Stomach (tissue), 19 donors: ENCODE measurements at places on chromosomes 5 and 9. TPM values are rescaled to one million over a fixed set of nuclear protein-coding genes. Genes with fewer than 3 reads are reported as not detected.

PRRX2 gene
- total RNA-seq: 2.6 TPM

PCDHGA4 gene
- 2.4 TPM for total RNA-seq

ESM1 gene
- total RNA-seq: 0.55 TPM

PCDHGC3 gene
- total RNA-seq: 20.0 TPM

C8G gene
- not detected for total RNA-seq

RNF14 gene
- 30.4 TPM for total RNA-seq

TAF11L5 gene
- not detected for total RNA-seq

DNA sequence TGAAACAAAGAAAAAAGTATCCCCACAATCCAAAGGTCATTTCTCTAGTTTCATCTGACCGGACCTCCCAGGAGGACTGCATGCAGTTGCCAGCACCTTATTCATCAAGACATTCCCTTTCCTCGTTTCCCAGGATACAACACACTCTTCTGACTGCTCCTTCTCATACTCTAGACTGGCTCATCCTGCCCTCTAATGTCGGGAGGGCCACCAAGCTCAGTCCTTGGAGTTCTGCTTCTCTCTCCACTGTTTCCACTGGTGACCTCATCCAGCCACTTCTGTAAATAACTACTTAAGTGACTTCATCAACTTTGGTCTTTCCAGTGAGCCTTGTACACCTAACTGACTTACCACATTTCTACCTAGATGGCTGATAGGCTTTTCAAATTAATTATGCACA, 179.1 kb downstream of the EPB41L4A start:
- no peak overlapping the region for H3K4me3 ChIP-seq
- H3K27ac ChIP-seq: no peak overlapping the region

DNA sequence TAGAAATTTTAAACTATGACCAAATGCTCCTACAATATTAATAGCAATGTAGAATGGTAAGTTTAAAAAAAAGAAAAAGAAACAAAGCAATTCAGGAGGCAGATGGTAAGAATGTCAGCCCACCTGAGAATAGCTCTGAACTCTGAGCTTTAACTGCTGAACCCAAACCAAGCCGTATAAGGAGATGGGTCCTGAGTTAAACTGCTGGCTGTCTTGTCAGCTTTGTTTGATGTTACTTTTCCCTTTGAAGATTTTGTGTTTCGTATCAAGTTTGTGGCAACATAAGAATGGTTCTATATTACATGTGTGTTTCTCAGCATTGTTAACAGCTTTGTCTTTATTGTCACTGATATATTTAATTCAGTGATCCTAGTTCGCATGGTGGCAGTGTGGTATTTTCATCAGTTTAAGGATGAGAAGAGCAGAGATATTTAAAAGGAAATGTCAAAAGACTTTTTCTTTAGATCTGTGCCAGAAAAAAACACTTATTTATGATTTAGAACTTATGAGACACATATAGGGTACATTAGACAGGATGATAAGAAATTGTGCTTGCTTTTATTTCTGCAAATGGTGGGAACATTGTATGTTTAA, 390.1 kb downstream of the CCDC171 start:
- no peaks in the 10 kb centered on the region for H3K27me3 ChIP-seq
- H3K27ac ChIP-seq: no peak overlapping the region
- DNase-seq: no peak

GRCh38 chr9:27248702-27249101, 48.2 kb downstream of the EQTN start:
- no peak for DNase-seq
- H3K4me3 ChIP-seq: no peak overlapping the region

DNA sequence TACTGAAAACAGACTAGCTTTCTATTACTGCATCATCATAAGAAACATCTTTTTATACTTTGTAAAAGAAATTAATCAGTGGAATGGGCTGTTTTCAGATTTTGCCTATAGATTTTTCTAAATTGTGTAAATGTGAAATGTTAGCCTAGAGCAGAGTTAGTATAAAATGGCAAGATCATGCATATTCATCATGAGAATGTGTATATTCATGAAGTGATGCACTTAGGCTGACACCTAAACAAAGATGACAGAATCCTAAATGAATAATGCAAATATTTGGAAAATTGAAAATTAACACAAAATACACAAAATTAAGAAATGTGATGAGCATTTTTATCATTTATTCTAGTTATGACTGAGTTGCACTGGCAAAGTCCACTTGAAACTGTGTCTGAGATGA, 57.2 kb downstream of the SPTLC1 start:
- no peak overlapping the region for H3K4me3 ChIP-seq
- no peak for DNase-seq
- no peaks in the 10 kb centered on the region for H3K27me3 ChIP-seq
- no peak overlapping the region for H3K27ac ChIP-seq

GRCh38 chr9:131661568-131662288, 78.1 kb downstream of the RAPGEF1 start:
- no peak for DNase-seq
- peaks cover 71% of the 10 kb centered on the region for H3K4me1 ChIP-seq
- no peak overlapping the region for H3K4me3 ChIP-seq
- H3K27ac ChIP-seq: no peak overlapping the region

GRCh38 chr5:166073901-166074581, 2217.4 kb upstream of the WWC1 start:
- no peaks in the 10 kb centered on the region for H3K4me1 ChIP-seq
- H3K27ac ChIP-seq: no peak overlapping the region
- H3K27me3 ChIP-seq: no peaks in the 10 kb centered on the region
- no peaks in the 10 kb centered on the region for H3K36me3 ChIP-seq
- H3K4me3 ChIP-seq: no peak overlapping the region
- DNase-seq: no peak

DNA sequence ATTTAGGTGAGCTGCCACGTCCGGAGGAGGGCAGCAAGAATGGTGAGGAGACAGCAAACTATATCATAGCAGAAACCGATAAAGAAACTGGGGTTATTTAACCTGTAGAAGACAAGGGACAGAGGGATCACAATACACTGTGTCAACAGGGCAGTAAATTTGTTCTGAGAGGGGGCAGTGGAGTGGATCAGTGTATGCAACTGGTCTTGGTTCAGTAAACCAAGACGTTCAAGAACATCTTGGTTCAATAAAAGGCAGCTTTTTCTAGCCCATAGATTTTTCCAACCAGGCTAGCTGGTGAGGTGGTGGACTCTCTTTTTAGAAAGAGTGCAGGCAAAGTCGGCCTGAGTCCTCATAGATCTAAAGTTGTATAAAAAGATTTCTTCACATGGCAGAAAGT, 55.3 kb downstream of the PLAC8L1 start:
- no peaks in the 10 kb centered on the region for H3K27me3 ChIP-seq
- DNase-seq: no peak
- no peak overlapping the region for H3K27ac ChIP-seq
- H3K36me3 ChIP-seq: peaks cover 22% of the 10 kb centered on the region
- peaks cover 7% of the 10 kb centered on the region for H3K4me1 ChIP-seq
- H3K4me3 ChIP-seq: no peak overlapping the region

- no peaks in the 10 kb centered on the region for H3K36me3 ChIP-seq
- H3K27me3 ChIP-seq: no peaks in the 10 kb centered on the region
- peaks cover 23% of the 10 kb centered on the region for H3K4me1 ChIP-seq
- peak; percentile 98 for DNase-seq
Measured at GRCh38 chr9:26892251-26893029, at the start of gene CAAP1. TSS of gene CAAP1 (minus strand) at chr9:26892802. CDS start at chr9:26892715, 87 bp downstream.

DNA sequence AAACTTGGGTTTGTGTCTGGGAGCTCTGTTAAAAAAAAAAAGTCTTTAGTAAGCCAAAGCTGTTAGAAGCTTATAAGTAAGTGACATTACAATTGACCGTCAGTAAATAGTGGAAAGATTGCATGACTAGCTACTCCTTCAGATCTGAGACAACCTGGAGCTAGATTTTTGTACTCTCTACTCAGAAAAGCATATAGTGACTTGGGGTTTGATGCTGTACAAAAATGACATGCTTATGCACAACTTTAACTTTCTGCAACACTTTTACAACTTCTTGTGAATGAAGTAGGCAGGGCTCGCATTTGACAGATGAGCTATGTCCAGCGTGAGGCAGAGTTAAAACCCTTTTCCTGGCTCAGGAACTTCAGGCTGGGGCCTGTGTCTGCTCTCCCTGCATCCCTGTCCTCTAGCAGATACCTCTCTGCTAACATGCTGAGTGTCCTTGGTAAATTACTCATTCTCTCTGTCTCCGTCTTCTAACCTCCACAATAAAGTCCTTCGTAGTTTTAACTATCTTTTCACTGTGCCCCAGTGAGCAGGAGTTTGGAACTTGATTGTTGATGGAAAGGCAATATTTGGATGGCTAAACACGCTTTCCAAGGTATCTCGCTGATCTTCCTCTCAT, 471 bp upstream of the GHR start:
- H3K4me1 ChIP-seq: peaks cover 35% of the 10 kb centered on the region
- H3K36me3 ChIP-seq: no peaks in the 10 kb centered on the region
- peak overlapping the region; percentile 81 for H3K27ac ChIP-seq
- H3K4me3 ChIP-seq: peak overlapping the region; percentile 66
- DNase-seq: no peak
- H3K27me3 ChIP-seq: no peaks in the 10 kb centered on the region
